ENCODE measurements at places on chromosomes 4 and X. TPM values are rescaled to one million over a fixed set of nuclear protein-coding genes. Genes with fewer than 3 reads are reported as not detected.

ARHGAP36 gene
- not detected for total RNA-seq

TLR7 gene
- total RNA-seq, result not detected

MAGEA8 gene
- total RNA-seq, result not detected

- no peaks in the 10 kb centered on the region for H3K27me3 ChIP-seq
- H3K36me3 ChIP-seq, result no peaks in the 10 kb centered on the region
- H3K4me1 ChIP-seq, result no peaks in the 10 kb centered on the region
- H3K4me3 ChIP-seq, result no peak overlapping the region
- DNase-seq, result no peak
- no peak overlapping the region for H3K27ac ChIP-seq
These were observed 52.1 kb upstream of the SHOX start for GRCh38 chrX:578531-578930.

DNA sequence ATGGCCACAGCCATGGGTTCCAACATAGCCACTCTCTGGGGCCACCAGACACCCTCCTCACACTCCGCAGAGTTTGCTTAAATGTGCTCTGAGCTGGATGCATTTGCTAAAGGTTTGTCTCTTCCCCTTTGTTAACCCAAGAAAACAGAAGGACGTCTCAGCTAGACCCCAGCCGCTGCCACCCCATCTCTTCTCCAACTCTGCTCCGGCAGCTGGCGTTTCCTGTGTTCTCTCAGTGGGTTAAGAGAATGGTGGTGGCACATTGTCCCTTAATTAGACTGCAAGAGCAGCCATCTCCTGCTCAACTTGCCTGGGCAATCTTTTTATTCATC is 43.7 kb upstream of the FAM9C start:
- no peak for DNase-seq
- H3K27ac ChIP-seq, result no peak overlapping the region
- H3K36me3 ChIP-seq, result no peaks in the 10 kb centered on the region
- no peak overlapping the region for H3K4me3 ChIP-seq
- peaks cover 25% of the 10 kb centered on the region for H3K27me3 ChIP-seq

DNA sequence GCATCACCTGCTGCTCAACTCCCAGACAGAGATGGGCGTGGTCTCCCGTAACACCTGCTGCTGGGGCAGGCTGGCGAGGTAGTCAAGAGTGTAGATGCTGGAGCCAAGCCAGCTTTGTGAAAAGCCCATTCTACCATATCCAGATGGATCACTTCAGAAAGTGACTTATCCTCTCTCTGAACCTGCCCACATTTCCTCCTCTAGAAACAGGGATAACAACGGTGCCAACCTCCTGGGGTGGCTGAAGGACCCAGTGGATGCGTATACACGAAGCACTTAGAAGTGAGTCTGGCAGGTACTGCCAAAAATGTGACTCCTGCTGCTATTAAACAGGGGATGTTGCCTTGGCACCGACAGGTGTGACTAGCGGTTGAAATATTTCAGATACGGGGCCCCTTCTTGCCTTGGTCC is 95.8 kb downstream of the SORBS2 start:
- DNase-seq, result no peak
- no peaks in the 10 kb centered on the region for H3K27me3 ChIP-seq
- no peak overlapping the region for H3K27ac ChIP-seq

FGF13 gene
- 0.75 TPM for total RNA-seq

CTAG1A gene
- not detected for total RNA-seq
